ENCODE measurements at places on chromosomes 1 and 21.
A peak's percentile ranks its signal among the peaks of the same experiment; 100 is the strongest.

DNA sequence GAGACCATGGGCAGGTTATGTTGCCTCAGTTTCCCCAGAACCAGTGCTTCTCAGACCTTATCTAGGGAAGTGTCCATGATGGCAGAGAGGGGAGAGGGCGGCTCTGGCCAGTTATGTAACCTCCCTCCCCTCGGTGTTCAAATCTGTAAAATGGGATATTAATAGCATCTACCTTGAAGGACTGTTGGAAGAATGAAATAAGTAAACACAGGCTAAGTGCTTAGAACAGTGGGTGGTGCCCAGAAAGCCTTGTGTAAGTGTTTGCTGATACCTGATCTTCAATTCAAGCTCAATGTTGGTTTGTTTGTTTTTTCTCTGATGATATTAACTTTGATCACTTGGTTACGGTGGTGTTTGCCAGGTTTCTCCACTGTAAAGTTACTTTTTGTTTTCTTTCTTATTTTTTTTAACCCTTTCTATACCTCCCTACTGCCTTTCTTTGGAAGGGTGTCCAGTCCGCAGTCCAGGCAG is 34.9 kb downstream of the EPHA2 start:
- DNase-seq, result no peak

DNA sequence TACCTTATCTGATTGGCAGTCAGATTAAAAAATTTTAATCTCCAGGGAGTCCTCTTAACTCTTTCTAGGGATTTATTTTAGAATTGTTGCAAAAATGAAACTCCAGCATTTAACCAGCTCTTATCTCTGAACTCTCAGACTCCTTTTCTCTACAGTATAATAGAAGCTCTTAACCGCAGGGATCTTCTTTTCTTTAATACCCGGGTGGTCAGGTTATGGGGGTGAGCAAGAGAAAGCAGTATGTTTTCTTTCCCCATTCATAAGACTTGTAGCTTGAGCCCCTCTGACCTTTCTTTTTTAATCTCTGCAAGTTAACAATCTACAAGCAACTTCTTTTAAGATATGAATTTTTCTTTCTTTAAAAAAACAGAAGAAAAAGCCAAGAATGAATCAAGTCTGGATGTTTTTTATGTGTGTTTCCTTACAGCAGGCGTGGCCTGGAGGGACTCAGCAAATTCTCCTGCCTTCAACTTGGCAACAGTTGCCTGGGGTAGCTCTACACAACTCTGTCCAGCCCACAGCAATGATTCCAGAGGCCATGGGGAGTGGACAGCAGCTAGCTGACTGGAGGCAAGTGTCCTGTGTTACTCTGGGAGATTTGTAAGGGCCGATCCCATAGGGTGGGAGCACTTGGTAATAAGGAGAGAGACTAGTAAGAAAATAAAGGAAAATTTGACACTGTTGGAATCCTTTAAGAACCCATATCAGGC is 13.4 kb upstream of the OLFML3 start:
- DNase-seq, result no peak

- DNase-seq, result no peak
Observed at GRCh38 chr1:100075773-100076172, 57.0 kb downstream of the SASS6 start.

- no peak for DNase-seq
Observed at GRCh38 chr1:157040802-157041201, 4.7 kb downstream of the ARHGEF11 start.

GRCh38 chr1:113793878-113794834 is 18.1 kb downstream of the RSBN1 start:
- no peak for DNase-seq

GRCh38 chr1:31368611-31369107 is 4.2 kb downstream of the FABP3 start:
- no peak for DNase-seq

- DNase-seq, result no peak
Observed at GRCh38 chr21:36386031-36386642, 945 bp downstream of the CHAF1B start.

DNA sequence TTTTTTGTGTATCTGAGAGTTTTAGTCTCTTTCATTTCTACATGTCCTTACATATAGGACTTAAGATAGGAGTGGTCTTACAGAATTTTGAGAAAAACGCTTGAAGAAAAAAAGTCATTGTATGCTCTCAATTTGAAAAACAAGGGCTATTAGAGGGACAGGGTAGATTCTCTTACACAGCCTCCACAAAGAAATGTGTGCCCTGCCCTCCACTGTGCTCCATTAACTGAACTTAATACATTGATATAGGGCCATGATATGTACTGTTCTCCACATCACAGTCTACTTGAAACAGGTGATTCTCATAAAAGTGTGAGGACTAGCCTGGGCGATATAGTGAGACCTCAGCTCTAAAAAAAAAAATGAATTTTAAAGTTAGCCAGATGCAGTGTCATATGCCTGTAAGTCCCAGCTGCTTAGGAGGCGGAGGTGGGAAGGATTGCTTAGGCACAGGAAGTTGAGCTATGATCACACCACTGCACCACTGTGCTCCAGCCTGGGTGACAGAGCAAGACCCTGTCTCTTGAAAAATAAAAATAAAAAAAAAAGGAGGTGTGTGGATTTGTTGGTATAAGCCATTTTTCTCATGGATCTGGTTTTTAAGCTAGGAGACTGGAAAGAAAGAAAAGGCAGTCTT is 77.0 kb downstream of the HMCN1 start:
- no peak for DNase-seq

DNA sequence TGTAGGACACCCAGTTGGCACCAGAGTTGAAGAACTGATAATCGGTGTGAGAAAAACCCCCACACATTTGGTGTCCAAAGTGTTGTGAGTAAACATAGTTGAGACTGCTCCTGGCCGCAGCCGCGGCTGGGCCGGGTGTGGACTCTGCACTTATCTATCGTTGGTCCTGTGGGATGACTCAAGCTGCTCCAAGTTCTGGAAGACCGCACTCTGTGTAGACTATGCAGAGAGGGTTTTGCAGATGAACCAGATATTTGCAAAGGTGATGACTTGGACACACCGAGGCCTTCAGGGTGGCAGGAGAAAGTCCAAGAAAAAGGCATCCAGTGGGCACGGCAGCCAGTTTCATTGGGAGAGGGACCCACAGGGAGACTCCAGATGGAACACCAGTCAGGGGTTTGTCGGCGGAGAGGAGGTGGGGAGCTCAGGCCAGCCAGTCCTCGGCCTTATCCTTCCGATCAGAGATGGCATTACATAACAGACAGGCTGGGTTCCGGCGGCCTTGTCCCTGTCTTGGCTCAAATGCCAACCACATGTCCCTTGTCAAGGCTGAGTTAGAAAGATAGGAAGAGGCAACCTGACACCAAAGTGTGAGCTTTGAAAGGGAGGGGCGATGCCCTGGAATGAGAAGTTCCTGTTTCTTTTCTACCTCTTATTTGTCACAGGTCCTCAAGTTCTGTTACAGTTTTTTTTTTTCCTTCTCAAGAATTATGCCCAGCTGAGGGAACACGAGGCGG is 21.1 kb downstream of the C2CD2 start:
- DNase-seq, result no peak

DNA sequence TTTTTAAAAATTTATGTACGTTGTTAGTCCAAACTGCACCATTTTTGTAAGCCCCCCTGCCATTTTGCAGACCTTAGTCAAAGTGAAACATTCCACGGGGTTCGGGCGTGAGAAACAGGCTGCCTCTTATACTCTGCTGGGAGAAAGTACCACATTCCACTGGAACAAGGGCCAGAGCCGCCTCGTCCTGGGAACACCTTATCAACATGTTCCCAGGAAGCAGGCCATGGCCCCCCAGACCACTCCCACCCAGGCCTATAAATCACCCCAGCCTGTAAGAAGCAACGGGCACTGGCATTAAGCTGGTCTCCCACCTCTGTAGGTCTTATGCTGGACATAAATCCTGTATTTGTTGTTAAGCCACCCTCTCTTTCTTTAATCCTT is 854 bp upstream of the ZRANB2 start:
- no peak for DNase-seq

GRCh38 chr1:14516974-14517840 is 81.3 kb upstream of the KAZN start:
- peak; percentile 29 for DNase-seq

GRCh38 chr1:216723274-216723780 is at the start of gene ESRRG:
TSS of gene ESRRG (minus strand) at chr1:216723429. CDS start at chr1:216723299, 130 bp downstream.
- DNase-seq, result peak; percentile 56

DNA sequence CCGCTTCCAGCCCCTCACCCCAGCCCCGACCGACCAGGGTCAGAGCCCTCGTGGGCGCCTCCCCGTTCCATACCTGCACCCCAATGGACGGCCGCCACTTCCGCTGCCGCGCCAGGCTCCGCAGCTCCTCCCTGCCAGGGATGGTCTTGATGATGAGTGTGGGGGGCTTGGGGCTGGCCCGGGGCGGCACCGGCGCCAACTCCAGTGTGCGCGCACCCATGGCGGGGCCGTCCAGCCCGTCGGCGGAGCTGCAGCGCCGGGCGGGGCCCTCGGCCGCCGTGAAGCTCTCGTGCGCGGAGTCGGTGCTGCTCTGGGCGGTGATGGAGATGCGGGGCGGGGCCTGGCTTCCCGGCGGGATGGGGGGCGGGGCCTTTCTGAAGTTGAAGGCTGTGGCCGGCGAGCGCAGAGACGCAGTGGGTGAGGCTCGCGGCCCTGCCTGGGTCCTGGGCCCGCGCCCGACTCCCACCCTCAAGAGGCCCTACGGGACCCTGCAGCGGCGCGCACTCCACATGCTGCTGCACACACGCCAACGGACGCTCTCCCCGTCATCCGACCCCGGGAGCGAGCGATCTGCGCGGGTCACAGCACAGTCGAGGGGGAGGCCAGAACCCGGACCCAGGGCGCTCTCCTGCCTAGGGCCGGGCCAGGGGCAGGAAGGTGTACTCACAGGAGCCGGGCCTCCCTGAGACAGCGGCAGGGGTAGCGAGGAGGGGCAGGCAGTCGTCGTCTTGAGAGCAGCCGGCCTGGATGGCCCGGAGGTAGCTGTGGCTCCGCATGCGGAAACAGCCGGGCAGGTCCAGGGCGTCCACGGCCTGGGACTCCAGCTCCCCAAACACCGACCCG is 26.1 kb upstream of the SMIM12 start:
- DNase-seq, result peak; percentile 40

GRCh38 chr1:36222481-36223380 is 1.5 kb upstream of the THRAP3 start:
- DNase-seq, result no peak

GRCh38 chr1:202029727-202030126 is 19.3 kb downstream of the ELF3 start:
- DNase-seq, result no peak

- DNase-seq, result no peak
Observed at GRCh38 chr21:44815852-44816628, 1.8 kb downstream of the SUMO3 start.
